ENCODE measurements at places on chromosomes 16 and 17.

DNA sequence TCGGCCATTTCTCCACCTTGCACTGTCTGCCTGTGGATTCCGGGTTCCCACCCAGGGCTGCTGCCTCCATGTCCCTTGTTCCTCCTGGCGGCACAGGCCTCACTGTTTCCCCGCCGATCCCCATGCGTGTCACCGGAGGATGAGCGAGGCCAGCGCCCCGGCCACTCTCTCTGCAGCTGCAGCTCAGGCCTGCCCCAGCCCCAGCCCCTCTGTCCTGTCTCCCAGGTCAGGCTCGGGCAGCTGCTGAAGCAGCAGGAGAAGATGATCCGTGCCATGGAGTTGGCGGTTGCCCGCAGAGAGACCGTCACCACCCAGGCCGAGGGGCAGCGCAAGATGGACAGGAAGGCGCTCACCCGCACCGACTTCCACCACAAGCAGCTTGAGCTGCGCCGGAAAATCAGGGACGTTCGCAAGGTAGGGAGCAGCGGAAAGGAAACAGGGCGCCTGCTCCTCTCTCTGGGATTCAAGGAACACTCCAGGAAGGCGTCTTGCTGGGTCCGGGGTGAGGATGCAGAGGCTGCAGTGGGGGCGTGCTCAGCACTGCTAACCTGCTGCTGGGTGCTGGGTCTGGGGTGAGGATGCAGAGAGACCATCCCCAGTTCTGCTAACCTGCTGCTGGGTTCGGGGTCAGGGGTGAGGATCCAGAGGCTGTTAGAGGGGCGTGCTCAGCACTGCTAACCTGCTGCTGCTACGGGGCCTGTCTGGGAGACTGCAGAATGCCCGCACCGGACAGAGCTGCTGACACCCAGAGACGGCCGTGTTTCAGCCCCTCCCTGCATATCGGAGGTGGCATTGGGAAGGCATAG, 6.1 kb upstream of the GAA start:
- no peak for DNase-seq

- no peak for DNase-seq
These were observed 16.5 kb downstream of the TMEM98 start for GRCh38 chr17:32944248-32945020.

DNA sequence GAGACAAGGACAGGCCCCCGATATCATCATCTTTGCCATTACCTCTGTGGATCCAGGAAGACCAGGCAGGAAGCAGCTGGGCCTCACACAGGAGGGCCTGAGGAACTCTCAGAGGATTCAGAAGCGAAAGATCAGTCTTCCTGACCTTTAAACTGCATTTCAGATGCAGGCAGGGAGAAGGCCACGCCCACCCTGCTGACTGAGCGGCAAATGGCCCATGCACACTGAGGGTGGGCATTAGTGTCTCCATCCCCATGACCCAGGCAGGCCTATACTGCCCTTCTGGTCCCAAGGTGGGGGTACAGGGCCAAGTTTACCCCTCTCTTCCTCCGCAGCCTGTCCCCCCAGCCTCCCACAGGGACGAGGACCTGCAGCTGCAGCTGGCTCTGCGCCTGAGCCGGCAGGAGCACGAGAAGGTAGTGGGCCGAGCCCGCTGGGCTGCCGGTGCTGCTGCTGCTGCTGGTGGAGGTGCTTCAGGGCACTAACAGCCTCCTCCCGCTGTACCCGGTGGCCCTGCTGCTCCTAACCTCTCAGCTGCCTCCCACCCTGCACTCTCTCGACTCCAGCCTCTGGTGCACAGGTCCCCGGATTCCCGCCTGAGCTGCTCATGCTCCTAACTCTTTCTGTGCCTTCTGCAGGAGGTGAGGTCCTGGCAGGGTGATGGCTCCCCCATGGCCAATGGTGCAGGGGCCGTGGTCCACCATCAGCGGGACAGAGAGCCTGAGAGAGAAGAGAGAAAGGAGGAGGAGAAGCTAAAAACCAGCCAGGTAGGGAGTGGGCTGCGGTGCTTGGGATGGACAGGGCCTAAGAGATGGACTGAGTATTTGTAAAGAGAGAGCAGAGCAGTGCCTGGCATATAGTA, 6.2 kb downstream of the EPN3 start:
- no peak for DNase-seq

GRCh38 chr16:83928341-83929055, 24.5 kb upstream of the OSGIN1 start:
- no peak for DNase-seq

DNA sequence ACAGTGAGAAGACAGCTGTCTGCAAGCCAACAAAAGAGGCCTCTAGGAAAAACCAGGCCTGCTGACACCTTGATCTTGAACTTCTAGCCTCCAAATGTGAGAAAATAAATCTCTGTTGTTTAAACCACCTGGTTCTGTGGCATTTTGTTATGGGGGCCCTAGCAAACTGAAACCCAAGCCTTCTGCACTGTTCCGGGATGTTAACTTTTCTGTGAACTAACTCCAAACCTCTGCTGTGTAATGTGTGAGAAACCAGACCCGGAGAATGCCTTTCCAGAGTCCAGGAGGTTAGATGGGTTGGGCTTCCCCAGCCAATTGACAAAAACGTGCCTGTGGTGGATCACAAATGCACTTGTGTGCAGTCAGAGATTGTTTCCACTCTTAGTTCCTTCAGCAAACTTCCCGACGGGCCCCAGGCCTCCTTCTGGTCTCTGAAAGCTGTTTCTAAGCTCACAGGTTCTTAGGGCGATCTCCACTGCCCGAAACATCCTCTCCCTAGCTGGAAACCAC, 13.6 kb upstream of the GGA2 start:
- DNase-seq = no peak

DNA sequence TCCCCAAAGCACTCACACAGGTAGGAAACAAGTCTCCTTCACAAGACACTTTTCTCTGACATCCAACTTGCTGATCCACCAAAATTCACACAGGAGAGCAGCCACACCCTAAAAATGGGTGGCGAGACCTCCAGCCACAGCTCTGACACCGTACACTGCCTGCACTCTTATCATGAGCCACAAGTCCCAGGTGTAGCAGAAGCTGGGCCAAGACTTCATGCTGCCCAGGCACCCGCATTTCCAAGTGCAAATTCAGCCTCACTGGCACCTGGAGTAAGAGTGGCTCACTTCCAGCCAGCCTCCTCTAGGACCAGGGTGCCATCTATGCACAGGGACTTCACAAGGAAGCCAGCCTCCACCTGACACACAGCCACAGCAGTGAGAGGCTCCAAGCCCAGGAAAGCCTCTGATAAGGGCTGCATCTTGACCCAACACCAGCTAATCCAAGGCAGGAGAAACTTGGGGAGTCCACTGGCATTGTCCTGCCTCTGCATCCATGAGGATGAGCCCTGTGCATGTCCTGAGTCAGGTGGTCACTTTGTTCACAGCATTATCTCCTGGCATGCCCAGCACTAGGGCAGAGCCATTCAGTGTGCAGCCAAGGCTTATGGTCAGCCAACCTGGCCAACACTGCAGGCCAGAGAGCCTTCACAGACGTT, 2.6 kb upstream of the ZNF768 start:
- DNase-seq = no peak

GRCh38 chr16:50646345-50646744, 34.8 kb downstream of the SNX20 start:
- DNase-seq = no peak

- no peak for DNase-seq
These were observed 35.6 kb upstream of the PHOSPHO1 start for GRCh38 chr17:49266233-49266632.

DNA sequence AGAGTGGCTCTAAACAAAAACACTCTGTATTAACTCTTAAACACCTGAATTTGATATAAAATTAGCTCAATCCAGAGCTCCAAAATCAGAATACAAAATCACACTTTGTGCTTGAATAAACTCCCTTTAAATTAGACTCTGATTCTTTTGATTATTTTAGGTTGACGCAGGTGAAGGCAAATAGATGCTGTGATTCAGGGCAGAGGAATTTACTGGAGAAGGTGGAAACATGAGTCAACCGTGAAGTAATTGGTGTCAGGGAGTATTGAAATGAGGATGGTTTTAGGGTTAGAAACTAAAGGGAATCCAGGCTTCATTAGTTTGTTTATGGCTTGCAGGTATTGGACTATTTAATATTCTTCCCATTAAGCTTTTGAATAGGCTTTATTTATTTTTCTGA, 37.1 kb upstream of the TEKT1 start:
- no peak for DNase-seq

DNA sequence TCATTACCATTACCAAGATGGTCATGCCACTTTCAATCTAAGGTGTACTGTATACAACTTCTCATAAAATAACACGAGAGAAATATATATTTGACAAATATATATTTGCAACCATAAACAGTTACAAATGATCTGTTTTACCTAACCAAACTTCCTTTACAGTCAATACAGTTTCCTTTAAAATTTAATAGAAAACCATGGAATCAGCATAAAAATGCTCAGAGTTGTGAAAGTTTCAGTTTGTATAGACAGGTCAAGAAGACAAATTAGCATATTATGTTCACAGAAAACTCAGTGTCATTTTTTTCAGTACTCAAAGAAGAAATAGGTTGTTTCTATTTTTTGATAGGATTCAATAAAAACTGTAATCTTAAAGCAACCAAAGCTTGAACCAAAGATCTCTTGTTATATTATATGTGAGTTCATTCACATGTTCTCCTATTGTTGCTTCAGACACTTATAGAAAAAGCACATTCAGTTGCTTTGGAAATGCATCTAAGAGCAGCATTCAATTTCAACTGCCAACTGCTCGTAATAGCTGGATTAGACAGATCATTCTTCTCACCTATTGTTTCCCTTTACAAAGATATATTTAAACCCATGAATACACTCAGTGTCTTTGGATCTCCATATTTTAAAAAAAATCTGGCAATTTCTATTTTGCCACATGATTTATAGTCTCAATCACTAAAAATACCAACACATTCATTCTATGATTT, 15.1 kb downstream of the SSH2 start:
- DNase-seq = no peak

DNA sequence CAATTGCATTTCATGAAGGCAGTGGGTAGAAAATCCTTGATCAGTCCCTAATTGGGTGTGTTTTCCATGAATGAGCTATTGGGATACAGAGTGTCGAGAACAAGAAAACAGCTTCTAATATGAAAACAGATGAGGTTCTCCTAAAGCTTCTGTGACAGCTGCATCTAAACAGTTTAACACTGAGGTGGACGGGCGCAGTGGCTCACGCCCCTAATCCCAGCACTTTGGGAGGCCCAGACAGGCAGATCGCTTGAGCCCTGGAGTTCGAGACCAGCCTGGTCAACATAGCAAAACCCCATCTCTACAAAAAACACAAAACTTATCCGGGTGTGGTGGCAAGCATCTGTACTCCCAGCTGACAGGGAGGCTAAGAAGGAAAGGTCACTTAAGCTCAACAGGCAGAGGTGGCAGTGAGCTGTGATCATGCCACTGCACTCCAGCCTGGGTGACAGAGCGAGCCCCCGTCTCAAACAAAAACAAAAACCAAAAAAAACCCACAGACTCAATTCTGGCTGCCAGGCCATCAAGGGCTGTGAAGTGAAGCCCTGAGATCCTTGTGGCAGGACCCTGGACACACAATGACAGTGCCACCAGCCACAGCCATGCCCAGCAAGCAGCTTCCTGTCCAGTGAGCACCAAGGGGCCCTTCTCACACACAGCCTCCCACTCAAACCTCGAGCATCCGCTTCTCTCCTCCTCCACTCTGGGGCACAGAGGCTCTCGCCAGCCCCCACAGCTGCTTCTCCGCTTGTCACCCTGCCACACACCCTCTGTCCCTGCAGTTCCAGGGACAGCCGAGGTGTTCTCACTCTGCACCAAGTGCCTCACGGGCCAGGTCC, 44.0 kb downstream of the ANKRD11 start:
- peak; percentile 32 for DNase-seq

DNA sequence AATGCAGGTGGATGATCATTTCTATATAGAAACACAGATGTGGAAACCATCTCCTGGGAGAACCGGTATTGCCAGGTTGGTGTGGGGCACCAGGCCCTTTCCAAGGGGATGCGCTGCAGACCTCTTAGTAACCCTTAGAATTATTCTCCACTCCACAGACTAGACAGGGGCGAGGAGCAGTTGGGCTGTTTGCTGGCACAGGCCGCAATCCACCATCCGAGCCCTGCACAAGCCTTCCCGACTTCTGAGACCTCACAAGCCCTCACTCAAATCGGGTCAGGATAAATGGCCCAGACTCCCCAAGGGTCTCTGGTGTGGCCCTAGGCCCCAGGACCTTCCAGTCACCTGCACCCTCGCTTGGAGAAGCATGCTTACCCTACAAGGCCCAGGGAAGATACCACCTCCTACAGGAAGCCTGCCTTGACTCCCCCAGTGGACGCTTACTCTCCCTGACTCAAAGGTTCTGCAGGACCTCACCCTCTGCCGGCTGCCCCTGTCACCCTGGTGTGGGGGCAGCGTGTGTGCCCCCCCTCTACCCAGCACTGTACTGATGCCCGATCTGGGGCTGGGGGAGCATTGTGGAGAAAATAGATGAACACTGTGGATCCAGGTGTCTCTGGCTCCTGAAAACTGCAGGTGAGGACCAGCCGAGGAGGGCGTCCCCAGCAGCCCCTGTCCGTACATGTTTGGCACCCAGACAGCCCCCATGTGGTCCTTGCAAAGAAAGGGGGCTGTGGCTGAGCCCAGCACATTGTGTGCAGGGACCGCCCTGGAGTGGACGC, 49.8 kb upstream of the ACSF3 start:
- no peak for DNase-seq

GRCh38 chr16:68131813-68132706, 46.9 kb downstream of the NFATC3 start:
- DNase-seq = no peak

DNA sequence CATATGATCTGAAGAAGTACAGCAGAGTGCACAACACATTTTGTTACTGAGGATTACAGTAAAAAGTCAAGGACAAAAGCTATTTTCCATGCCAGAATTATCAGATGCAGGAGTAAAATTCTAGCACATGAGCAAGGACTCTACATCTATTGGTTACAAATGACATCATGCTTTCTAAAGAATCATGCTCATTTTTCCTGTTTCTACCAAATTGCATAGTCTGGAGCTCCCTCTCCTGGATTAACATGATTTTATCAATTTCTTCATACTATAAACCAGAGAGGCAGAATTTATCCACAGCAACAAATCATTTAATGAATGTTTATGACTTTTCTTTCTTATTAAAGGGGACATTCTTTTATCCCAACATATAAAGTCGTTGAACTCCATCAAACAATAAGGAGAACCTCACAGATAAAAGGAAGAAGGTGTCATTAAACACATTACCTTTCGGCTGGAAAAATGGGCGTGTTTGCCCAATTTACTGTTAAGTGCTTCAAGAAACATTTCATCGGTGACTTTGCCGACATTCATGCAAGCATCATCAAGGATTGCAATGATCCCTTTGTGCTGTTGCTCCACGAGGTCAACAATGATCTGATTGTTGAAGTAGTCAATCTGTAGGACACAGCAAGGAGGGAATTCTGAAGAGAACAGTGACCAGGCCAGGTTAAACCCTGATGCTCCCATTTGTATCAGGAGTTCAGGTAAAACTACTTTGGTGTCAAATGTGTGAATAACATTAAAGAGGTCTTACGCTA, 121.7 kb downstream of the MYO1D start:
- no peak for DNase-seq

DNA sequence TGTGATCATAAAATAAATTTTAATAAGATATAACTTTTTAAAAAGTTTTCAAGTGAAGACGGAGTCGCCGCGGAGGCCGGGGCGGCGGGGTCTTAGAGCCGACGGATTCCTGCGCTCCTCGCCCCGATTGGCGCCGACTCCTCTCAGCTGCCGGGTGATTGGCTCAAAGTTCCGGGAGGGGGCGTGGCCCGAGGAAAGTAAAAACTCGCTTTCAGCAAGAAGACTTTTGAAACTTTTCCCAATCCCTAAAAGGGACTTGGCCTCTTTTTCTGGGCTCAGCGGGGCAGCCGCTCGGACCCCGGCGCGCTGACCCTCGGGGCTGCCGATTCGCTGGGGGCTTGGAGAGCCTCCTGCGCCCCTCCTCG, at the start of gene FOXC2:
FOXC2 (plus strand) TSS at position 229 of the 365 bp plus-strand sequence. CDS start 507 bp downstream, outside the sequence.
- no peak for DNase-seq

- no peak for DNase-seq
These were observed 89.0 kb downstream of the C17orf67 start for GRCh38 chr17:56744721-56745120.
